Putamen (tissue), 1 donor: ENCODE measurements at places on chromosomes 13 and 19.

GRCh38 chr13:30510091-30510490, 44.4 kb upstream of the HMGB1 start:
- DNase-seq, result no peak

DNA sequence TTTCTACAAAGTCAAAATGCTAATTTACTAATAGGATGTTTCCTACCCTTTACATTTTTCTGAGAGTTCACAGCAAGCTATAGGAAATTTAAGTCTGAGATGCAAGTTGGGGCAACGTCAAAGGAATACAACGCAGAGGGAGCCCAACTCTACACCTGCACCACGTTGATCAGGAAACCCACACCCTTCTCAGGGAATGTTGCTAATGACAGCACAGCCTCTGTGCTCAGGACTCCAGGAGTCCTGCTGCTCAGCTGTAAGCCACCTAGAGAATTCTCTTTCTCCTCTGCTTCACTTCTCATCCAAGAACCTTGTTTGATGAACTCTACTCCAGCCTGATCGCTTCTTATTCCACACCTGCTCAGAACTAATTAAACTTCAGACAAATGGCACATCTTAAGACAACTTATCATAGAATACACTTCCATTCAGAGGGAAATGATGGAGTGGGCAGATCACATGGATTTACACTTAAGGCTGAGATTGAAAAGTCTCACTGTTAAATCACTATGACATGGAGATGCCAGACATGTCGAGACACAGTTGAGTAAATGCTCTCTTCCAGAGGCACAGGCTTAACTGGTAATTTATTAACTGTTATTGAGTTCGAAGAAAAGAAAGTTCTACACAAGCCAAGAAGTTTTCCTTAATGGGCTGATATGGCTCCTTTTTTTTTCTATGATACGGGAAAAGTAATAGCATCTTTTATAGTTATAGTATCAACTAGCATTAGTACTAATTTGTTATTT, 811.6 kb upstream of the ARGLU1 start:
- DNase-seq, result no peak

DNA sequence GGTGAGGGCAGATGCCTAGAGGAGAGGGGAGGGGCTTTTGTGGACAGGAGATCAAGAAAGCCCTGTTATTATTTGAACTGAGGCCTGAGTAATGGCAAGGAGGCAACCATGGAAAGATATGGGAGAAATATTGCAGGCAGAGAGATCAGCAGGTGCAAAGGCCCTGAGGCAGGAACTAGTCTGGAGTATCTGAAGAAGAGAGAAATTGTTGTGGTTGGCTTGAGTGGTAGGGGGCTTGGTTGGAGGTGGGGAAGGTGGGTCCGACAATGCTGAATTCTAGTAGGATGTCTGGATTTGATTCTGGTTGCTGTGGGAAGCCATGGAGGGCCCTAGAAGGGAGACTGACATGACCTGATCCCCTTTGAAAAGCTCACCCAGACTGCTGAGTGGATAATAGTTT, 2.4 kb upstream of the URI1 start:
- DNase-seq, result no peak

GRCh38 chr13:75610466-75610865, 25.7 kb upstream of the LMO7 start:
- no peak for DNase-seq

DNA sequence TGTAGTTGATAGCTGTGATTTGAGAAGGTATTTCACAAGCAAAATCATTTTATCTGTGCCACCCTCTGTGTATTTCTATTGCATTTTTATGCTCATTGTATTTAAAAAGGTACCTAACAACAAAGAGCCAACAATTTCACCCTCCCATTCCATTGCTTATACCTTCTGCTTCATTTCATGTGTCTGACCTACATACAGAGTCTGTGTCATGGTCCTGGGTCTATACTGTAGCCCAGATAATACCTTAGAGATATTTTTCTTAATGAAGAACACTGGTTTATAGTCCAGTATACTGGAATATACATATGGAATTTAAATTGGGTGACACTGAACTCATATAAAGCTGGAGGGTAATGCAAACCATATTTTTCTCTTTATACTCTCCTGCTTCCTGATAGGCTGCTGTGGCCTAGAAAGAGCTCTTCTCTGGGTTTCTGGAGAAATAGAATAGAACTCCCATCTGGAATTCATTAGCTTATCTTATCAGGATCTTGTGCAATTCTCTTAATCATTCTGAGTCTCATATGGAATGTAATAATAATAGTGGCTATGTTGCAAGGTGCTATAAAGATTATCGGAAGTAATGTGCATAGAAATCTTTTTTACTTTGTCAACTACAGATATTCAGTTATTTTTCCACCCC, 31.8 kb upstream of the SPART start:
- DNase-seq, result no peak

- DNase-seq, result no peak
Observed at GRCh38 chr19:7661744-7662538, 6.9 kb upstream of the RETN start.

- DNase-seq, result no peak
Observed at GRCh38 chr13:26601669-26602068, 44.2 kb downstream of the WASF3 start.

- no peak for DNase-seq
Observed at GRCh38 chr19:3451451-3451866, 28.9 kb downstream of the SMIM24 start.

DNA sequence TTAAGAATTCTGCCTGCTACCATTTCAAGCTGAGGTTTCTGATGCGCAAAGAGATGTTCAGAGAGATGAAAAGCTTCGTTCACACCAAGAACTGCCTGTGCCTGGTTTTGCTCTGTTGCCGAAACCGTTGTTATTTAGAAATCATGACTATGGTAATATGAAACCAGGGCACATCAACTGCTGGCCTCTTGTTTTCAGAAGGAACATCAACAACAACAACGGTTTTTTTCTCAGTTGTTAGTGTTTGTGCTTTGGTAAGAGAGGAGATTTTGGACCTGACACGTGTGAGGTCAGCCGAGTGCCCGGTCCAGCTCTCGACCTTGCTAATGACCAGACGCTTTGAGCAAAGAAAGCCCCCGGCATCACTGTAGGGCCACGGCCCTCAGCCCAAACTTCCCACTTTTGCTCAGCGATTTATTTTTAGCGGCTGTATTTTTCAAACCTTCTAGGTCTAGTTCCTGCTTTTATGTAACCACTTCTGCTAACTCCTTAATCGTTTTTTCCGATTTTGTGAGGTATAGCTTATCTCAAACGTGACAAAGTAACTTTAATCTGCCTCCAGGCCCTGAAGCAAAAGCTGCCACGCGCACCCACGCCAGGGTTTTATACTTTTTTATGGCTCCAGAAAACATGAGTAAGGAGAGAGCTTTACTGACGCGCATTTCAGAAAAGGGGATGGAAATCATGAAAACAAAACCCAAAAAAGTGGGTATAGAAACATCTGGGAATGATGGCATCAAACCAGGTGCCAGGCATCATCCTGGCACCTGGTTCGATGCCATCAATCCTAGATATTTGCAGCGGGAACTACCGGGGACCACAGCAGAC, 42.0 kb downstream of the KLF2 start:
- DNase-seq, result no peak

GRCh38 chr13:88862095-88862620, 1191.0 kb downstream of the SLITRK5 start:
- no peak for DNase-seq

- DNase-seq, result no peak
Observed at GRCh38 chr13:109451726-109452125, 334.7 kb downstream of the IRS2 start.

- DNase-seq, result no peak
Observed at GRCh38 chr13:72185776-72186175, 318.8 kb upstream of the DACH1 start.

DNA sequence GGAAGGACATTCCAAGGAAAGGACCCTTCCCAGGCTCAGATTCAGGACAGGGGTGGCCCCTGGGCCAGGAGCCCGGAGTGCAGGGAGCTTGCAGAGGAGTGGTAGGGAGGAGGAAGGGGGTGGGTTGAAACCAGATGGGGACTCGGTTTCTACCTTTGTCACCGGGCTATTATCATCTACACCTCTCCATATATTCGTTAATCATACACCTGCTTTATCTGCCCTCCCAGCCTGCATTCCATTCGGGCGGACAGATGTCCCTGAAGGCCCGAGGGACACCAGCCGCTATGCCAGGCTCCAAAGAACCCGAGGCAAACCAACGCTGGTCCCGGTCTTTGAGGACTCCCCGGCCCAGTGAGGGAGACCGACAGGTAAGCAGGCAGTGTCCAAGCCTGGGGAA, 15.5 kb upstream of the MYH14 start:
- DNase-seq, result no peak

GRCh38 chr19:49475995-49476880, 2.2 kb downstream of the FLT3LG start:
- DNase-seq, result no peak

DNA sequence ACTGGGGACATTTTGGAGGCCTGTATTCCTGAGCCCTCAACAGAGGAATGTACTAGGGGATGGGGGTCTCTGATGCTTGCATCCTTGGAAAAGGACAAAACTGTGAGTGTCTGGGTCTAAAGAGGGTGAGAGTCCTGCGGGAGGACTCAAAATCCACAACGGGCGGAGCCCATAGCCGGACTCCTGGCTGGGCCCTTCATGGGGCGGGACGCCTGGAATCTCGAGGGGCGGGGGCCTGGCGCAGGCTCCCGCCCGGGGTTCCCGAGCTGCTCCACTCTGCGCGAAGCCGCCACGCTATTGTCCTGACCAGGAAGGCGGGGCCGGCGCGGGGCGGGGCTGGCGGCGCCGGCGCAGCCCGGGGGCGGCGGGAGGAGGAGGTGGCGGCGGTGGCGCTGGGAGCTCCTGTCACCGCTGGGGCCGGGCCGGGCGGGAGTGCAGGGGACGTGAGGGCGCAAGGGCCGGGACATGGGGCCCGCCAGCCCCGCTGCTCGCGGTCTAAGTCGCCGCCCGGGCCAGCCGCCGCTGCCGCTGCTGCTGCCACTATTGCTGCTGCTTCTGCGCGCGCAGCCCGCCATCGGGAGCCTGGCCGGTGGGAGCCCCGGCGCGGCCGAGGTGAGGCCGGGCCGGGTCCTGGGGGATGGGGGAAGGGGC, at the start of gene APLP1:
Gene APLP1, plus strand, starts transcription at position 403 of the 651 bp plus-strand sequence. Its CDS starts 63 bp downstream, at position 466.
- DNase-seq, result peak; percentile 93

DNA sequence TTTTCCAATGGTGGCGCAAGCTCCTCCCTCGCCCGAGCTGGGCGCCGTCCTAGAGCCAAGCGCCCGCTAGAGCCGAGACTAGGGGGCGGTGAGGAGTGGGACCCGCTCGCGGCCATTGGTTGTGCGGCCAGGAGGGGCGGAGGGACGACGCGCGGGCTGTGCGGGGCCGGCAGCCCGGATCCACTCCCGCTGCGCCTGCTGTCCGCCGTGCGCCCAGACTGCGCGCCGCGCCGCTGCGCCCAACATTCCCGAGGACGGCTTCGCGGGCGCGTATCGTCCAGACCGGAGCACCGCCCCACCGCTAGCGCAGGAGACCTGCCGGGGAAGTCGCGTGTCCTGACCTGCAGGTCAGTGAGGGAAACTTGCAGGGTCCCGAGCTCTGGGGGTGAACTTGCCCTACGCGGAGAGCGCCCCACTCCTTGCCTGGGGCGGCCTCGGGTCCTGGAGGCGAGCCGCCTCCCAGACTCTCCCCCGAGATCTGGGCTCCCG, at the start of gene SERTM1:
Gene SERTM1, plus strand, starts transcription at position 183 of the 489 bp plus-strand sequence. CDS start 21,059 bp downstream, outside the sequence.
- DNase-seq, result no peak

DNA sequence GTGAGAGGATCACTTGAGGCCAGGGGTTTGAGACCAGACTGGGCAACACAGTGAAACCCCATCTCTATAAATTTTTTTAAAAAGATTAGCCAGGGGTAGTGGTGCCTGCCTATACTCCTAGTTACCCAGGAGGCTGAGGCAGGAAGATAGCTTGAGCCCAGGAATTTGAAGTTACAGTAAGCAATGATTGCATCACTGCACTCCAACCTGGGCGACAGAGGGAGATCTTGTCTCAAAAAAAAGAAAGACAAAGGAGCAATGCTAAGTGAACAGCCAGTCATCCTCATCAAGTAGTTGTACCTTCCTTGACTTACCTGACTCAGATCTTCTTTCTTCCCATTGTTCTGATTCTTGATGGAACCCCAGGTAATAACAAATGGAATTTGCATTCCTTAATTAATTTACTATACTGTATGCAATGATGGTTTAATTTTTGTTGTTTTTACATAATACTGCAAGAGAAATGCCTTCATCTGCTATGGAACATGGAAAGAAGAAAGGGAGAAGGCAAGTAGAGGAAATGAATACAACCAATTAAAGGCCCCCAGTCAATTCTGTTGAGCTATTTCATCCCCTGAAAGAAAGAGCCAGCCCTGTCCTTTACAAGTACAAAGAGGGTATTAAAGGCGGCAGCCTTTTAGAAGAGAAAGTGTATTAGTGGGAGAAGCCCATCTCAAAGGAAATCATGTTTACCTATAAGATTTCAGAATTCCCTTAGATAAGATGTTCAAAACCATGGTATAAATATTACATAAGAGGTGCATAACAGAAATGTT, 316.7 kb downstream of the DIAPH3 start:
- no peak for DNase-seq

DNA sequence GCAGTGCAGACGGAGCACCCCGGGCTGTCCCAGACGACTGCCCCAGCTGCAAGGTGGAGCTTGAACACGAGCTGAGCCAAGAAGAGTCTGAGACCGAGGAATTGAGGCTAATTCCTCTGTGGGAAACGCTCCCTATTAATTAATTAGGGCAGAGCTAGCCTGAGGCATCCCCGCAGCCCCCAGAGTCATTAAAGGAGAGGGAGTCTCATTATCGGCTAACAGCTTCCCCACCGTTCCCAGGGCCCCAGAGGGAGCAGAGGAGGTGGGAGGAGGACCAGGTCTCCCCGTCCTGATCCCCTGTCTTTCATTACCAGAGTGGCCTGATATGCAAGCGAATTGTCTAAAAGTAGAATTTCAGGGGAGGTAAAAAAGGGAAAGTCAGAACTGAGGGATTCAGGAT, 13.1 kb upstream of the SLC1A6 start:
- no peak for DNase-seq

GRCh38 chr13:80011448-80012212, 329.3 kb downstream of the SPRY2 start:
- peak; percentile 62 for DNase-seq

GRCh38 chr13:84497613-84498012, 615.3 kb upstream of the SLITRK1 start:
- no peak for DNase-seq

GRCh38 chr13:110519506-110519905, 42.0 kb downstream of the RAB20 start:
- no peak for DNase-seq

GRCh38 chr19:33278403-33279269, 23.7 kb downstream of the CEBPA start:
- no peak for DNase-seq

GRCh38 chr19:34904664-34905527, 21.8 kb upstream of the ZNF30 start:
- DNase-seq, result no peak

GRCh38 chr19:58097781-58098681, at the start of gene ZSCAN18:
ZSCAN18 (minus strand) TSS chr19:58098231; CDS start chr19:58090267, 7,964 bp downstream.
- DNase-seq, result peak; percentile 97

- no peak for DNase-seq
Observed at GRCh38 chr13:47859165-47859564, 141.9 kb downstream of the SUCLA2 start.

GRCh38 chr19:47330466-47330869, 1.5 kb upstream of the C5AR2 start:
- DNase-seq, result no peak
